ENCODE measurements at places on chromosomes 7 and 10. TPM values are rescaled to one million over a fixed set of nuclear protein-coding genes. Genes with fewer than 3 reads are reported as not detected.
A peak's percentile ranks its signal among the peaks of the same experiment; 100 is the strongest.

- peaks cover 34% of the 10 kb centered on the region for H3K4me1 ChIP-seq
- H3K4me3 ChIP-seq = peak overlapping the region; percentile 25
- no peaks in the 10 kb centered on the region for H3K27me3 ChIP-seq
- H3K27ac ChIP-seq = peak overlapping the region; percentile 63
- no peak for DNase-seq
- no peaks in the 10 kb centered on the region for H3K36me3 ChIP-seq
Observed at GRCh38 chr10:30188101-30188500, 128.7 kb upstream of the JCAD start.

DNA sequence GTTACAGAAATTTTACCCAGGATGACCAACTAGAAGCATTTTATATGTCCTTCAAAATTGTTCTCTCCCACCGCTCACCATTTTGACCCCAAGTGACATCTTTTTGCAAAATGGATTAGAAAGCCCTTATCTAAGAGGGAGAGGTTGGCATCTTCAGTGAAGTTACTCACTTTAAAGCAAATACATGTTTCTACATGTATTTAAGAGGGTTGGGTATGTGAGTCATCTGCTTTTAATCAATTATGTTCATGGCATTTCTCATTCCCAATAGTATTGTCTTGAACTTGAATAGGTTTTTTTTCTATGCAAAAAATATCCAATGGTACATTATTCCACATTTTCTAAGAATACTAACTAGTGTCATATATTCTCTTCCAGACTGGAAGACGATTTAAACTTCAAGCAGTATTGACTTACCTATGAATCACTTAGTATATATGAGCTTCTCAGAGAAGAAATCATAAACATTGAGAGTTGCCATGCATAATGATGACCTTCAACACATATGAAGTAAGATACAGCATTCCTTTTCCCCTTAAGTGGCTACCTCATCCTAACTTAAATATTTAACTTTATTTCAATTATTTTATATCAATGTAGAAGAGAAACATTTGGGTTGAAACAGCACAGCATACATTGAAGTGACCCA, 132.8 kb downstream of the POLR1F start:
- no peak for DNase-seq
- no peaks in the 10 kb centered on the region for H3K36me3 ChIP-seq
- H3K4me1 ChIP-seq = no peaks in the 10 kb centered on the region
- no peaks in the 10 kb centered on the region for H3K27me3 ChIP-seq
- no peak overlapping the region for H3K4me3 ChIP-seq

The EGR2 gene
- 0.44 TPM for total RNA-seq

GRCh38 chr7:157442993-157443831, 106.4 kb downstream of the DNAJB6 start:
- no peaks in the 10 kb centered on the region for H3K36me3 ChIP-seq
- DNase-seq = no peak
- H3K4me1 ChIP-seq = no peaks in the 10 kb centered on the region

GRCh38 chr10:36163827-36164226, 521.7 kb upstream of the FZD8 start:
- DNase-seq = no peak
- no peaks in the 10 kb centered on the region for H3K27me3 ChIP-seq
- no peaks in the 10 kb centered on the region for H3K4me1 ChIP-seq
- no peak overlapping the region for H3K27ac ChIP-seq
- no peaks in the 10 kb centered on the region for H3K36me3 ChIP-seq
